Esophagus muscularis mucosa (tissue), 4 donors: ENCODE measurements at places on chromosomes 11 and 22. TPM values are rescaled to one million over a fixed set of nuclear protein-coding genes. Genes with fewer than 3 reads are reported as not detected.

Gene ABTB2
- 6.6 TPM for total RNA-seq

GRCh38 chr11:132205496-132205895, 835.1 kb downstream of the NTM start:
- DNase-seq: no peak

Gene C11orf91
- not detected for total RNA-seq

GRCh38 chr11:118868659-118869058, 15.0 kb upstream of the CXCR5 start:
- no peak for DNase-seq

Gene PARVG
- 7.1 TPM for total RNA-seq

DNA sequence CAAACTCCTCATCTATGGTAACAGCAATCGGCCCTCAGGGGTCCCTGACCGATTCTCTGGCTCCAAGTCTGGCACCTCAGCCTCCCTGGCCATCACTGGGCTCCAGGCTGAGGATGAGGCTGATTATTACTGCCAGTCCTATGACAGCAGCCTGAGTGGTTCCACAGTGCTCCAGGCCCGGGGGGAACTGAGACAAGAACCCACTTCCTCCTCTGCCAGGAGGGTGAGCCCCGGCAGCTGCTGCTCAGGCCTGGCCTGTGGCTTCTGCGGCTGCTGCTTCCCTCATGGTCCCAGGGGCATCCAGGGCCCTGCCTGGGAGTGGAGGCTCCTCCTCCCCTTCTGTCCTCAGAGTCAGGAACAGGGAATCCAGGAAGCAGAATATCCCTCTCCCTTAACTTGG, 98.4 kb downstream of the ZNF280B start:
- DNase-seq: peak; percentile 86

Gene DUSP18
- 6.5 TPM for total RNA-seq

DNA sequence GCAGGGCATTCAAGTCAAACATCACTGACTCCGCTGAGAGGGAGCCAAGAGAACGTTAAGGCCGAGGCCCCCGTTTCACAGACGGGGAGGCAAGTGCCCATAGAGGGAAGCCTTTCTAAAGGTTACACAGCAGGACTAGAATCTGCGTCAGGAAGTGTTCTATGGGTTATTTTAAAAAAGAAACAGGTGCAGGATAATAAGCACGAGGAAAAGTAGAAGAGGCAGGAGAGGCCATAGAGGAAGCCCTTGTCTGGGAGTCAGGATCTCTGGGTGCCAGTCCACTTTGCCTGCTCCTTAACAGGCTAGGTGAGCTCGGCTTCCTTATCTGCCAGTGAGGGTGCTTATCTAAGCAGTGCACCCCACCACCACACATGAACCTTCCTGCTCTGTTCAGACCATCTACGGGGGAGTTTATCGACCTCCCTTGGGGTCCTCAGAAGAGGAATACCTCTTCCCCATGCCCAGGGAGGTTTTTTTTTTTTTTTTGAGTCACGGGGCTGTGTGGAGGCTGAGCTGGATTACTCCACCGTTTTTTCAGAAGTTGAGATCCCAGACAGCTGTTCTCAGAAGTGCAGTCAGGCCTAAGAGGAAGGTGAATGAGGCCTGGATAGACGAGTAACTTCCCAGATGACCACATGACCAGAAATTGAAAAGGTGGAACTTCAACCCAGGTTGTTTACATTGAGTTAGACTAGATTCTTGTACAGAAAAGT, 1.2 kb upstream of the FCHSD2 start:
- DNase-seq: peak; percentile 50

DNA sequence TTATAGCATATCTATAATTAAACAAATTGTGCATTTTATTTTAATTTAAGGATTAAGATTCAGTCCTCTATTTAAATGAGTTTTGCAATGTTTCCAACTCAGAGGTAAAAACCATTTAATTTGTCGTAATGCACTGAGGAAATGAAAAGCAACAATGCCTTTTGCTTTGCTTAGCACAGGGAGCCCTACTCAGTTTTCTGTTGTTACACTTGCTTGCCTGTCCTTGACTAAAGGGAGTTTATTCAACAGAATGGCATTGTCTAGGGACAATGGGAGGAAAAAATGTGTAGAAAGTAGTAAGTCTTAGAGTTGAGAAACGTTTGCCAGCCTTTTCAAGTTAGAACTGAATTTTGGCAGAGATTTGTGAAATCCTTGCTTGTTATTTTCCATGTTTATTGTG, 734.2 kb upstream of the ANO3 start:
- DNase-seq: no peak

GRCh38 chr11:119486691-119487259, 63.8 kb upstream of the THY1 start:
- DNase-seq: no peak

Gene KCNJ1
- not detected for total RNA-seq

DNA sequence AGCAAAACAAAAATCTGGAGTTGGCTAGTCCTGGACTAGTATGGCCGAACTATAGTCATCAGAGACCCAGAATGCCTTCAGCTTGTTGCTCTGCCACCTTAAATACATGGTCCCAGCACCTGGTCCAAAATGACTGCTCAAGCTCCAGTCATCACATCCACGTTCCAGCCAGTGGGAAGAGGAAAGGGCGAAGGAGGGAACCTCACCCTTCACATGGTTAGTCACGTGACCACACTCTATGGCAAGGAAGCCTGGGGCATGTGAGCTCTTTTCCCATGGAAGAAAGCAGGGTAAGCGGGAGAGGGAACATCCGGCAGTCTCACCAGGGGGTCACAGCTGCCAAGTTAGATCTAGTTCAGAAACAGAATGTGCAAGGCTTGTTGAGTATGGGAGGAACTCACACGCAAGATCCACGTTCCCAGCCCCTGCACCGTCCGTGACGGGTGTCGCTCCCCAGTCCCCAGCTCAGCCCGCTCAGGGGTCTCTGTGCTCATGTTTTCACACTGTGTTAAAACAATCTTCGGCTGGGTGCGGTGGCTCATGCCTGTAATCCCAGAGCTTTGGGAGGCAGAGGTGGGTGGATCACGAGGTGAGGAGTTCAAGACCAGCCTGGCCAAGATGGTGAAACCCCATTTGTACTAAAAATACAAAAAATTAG, 1.9 kb upstream of the ANO9 start:
- DNase-seq: no peak

DNA sequence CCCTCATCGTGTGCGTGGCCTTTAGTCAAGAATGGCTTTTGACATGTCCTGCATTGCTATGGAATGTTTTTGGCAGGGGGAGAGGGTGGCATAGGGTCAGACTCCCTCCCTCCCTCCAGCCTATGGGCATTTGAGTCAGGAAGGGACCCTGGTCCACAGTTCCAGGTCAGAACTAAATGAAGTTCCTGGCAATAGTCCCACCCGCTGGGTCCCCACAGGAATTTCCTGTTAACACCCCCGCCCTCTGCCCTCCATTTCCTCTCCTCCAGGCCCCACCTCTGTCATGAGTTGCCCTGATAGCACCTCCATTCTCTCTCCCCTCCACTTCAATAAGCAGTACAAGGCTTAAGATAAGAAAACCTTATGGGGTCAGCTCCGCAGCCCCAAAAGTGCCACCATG, 40.8 kb upstream of the LMO2 start:
- DNase-seq: no peak

GRCh38 chr11:103651341-103651998, 385.0 kb upstream of the DDI1 start:
- DNase-seq: no peak

Gene DDTL
- total RNA-seq: 3.2 TPM
